Hepatocyte (in vitro differentiated cells): ENCODE measurements at places on chromosomes 7 and 10. TPM values are rescaled to one million over a fixed set of nuclear protein-coding genes. Genes with fewer than 3 reads are reported as not detected.

ARHGEF5 gene
- total RNA-seq = 16.9 and 24.2 TPM in 2 replicates

RADIL gene
- 0.60 and 0.64 TPM in 2 replicates for total RNA-seq

GRCh38 chr7:128389085-128389617 lies 20.6 kb downstream of the IMPDH1 start:
- DNase-seq = no peak

- no peak for DNase-seq
Observed at GRCh38 chr7:42945821-42946626, 13.8 kb downstream of the MRPL32 start.

DNA sequence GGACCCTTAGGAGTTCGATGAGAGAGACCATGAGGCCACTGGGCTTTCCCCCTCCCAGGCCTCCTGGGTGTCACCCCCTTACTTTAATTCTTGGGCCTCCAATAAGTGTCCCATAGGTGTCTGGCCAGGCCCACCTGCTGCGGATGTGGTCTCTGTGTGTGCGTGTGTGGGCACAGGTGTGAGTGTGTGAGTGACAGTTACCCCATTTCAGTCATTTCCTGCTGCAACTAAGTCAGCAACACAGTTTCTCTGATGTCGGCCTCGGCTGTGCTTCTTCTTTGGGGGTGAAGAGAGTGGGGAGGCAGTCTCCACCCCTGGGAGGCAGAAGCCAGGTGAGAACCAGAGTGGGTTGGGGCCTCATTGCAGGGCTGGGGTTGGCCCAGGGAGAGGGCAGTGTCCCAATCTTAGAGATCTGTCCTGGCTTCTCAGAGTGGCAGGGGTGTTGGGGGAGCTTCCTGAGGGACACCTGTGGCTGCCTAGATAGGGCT lies 1.5 kb downstream of the PVRIG start:
- no peak for DNase-seq

- no peak for DNase-seq
Observed at GRCh38 chr7:32507414-32507813, 12.1 kb downstream of the AVL9 start.

- no peak for DNase-seq
Observed at GRCh38 chr10:71229726-71230655, 17.6 kb downstream of the UNC5B start.

DNA sequence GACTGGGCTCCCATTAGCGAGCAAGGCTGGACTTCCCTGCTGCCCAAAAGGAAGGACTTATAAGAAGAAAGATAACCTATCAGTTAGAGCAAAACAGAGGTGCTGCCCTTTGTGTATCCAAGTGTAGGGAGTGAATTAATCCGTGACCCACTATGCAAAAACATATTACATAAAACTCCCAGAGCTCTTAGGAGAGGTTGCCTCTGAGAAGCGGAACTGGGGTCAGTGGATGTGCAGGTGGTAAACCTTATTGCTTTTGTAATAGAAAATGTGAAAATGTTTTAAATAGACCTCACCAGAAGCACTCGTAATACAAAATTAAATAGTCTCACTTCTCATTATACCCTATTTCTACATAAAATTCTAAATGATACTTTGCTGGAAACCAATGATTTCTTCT lies 17.1 kb upstream of the IL6 start:
- no peak for DNase-seq

TAF5 gene
- 6.6 and 6.9 TPM in 2 replicates for total RNA-seq

GRCh38 chr7:68247571-68247970 lies 1250.9 kb downstream of the TYW1 start:
- DNase-seq = no peak

- DNase-seq = no peak
Observed at GRCh38 chr10:112765717-112766235, 184.3 kb upstream of the TCF7L2 start.

GNB2 gene
- total RNA-seq = 99.6 and 111 TPM in 2 replicates

CXCL12 gene
- 41.8 and 43.0 TPM in 2 replicates for total RNA-seq

- no peak for DNase-seq
Observed at GRCh38 chr7:123750389-123751230, 1.8 kb upstream of the WASL start.

DNA sequence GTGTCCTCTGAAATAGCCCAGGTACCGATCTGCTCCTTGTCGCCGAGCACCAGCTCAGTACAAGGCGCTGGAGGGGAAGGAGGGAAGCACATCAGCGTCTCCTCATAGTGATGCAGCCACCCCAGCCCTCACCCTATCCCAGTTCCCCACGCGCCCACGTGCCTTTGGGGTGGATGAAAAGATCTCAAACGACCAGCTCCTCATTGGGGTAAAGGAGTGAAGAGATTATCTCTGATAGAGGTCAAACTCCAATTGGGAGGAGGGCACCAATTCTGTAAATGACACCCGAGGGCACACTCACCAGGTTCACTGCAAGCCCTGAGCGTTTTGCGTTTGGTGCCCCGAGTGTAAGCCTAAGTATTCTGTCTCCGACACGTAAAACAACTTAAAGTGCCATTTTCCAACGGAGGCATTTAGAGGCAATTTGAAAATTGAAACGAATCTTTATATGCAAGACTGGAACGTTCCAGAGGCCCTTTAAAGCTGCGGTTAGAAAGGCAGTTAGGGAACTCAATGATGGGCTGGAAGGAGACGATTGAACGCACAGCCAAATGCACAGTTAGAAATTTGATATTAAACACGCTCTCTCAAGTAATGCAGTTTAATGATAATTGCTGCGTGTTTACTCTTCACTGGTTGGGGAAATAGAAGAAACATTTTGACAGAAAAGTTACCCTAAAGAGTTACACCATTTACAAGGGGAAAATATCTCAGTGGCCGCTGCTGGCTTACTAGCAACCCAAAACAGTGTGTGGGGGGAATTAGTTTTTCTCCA lies 8.9 kb upstream of the EMX2 start:
- no peak for DNase-seq

- DNase-seq = no peak
Observed at GRCh38 chr10:49068672-49069217, 46.6 kb downstream of the VSTM4 start.

GRCh38 chr10:20017961-20018360 lies 201.7 kb downstream of the PLXDC2 start:
- DNase-seq = no peak

EPHB4 gene
- 57.9 and 61.1 TPM in 2 replicates for total RNA-seq

GRCh38 chr10:125147971-125148439 lies 12.4 kb downstream of the CTBP2 start:
- DNase-seq = peak; percentile 57

DNA sequence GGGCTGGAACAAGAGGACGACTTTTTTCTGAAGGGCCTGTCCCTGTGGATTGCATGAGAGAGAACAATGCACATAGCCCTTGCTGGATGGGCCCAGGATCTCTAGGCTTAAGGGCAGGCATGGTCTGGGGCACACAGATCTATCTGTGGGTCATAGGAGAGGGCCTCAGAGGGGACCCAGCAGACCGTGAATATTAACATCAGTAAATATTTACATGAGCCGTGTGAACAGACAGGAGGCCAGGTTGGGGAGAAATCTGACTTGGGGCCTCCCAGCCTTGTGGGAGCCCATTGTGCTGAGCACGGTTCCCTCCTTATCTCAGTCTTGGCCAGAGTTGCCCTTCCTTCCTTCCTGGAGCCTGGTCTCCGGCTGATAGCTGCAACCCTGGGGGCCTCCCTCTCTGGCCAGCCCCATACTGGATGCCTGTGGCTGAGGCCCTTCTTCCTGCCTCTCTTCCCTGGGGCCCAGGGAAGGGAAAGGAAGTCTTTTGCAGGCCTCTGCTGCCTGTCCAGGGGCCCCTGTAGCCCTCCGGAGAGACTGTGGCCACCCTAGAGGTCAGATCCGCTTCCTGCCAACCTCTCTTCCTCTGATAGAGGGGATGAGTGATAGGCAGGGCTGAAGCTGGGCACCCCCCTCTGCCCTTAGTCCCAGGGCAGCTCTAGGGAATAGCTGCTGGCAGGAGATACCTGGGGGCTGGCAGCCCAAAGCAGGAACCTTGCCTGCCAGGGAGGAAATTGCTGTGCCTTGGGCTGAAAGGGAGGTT lies 44.5 kb upstream of the TRIM8 start:
- peak; percentile 80 for DNase-seq

GRCh38 chr7:5526100-5526905 lies 102.7 kb upstream of the TNRC18 start:
- peak; percentile 68 for DNase-seq

DNA sequence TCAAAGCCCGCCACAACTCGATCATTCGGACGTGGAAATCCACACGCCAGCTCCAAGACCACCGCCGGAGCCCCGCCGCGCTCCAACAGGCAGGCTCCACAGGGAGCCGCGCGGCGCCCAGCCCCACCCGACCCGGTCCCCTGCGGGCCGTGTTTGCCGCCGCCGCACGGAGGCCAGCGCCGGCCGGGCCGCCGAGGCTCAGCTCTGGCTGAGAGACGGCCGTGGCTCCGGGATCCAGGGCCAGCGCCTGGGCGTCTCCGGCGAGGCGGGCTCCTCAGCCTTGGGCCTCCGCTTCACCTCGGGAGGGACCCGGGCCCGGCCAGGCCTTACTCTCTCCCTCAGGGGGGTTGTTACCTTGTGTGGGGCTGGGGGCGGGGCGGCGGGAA lies 333 bp downstream of the SMNDC1 start:
- DNase-seq = peak; percentile 68

GRCh38 chr10:119211625-119212441 lies 4.5 kb downstream of the GRK5 start:
- DNase-seq = no peak

DNA sequence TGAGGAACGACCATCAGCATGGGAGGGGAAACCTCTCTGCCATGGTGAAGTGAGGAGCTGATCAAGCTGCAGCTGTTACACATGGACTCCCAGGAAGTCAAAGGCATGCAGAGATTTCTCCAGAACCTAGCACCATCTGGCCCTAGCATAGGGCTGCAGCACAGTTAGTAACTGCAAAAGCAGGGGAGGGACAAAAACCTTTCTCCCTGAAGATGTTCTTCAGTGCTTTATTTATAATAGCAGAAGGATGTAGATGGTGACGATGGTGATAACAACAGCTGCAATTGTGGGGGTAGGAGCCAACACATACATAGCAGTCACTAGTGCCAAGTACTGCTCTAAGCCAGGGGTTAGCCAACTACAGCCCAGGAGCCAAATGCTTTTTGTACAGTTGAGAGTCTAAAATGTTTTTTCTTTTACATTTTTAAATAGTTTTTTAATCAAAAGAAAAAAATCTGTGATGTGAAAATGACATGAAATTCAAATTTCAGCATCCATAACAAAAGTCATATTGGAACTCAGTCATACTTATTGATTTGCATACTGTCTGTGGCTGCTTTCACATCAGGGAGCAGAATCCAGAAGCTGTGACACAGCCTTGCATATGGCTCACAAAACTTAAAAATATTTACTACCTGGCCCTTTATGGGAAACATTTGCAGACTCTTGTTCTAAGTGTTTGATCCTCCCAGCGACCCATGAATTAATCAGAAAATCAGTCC lies 299.5 kb downstream of the ELMO1 start:
- no peak for DNase-seq

FAM185A gene
- total RNA-seq = 9.2 and 16.0 TPM in 2 replicates

HOXA11 gene
- 6.4 and 9.6 TPM in 2 replicates for total RNA-seq

OR2A7 gene
- 3.3 and 6.2 TPM in 2 replicates for total RNA-seq

DNA sequence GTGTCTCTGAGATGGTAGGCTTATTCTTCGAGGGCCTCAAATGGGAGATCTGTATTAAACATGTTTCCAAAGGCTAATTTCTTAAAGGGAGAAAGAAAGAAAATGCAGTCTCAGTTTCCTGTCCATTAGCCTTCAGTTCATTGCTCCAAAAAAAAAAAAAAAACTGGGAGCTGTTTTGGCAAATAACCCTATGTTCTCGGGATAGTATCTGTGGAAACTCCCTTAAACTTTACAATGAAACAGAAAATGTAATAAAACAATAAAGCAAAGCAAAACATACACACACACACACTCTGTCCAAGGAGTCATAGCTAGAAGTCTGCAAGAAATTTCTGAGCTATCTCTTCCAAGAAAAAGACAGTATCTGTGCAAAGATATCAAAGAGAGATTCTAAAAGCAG lies 172.5 kb upstream of the CELF2 start:
- no peak for DNase-seq

DNA sequence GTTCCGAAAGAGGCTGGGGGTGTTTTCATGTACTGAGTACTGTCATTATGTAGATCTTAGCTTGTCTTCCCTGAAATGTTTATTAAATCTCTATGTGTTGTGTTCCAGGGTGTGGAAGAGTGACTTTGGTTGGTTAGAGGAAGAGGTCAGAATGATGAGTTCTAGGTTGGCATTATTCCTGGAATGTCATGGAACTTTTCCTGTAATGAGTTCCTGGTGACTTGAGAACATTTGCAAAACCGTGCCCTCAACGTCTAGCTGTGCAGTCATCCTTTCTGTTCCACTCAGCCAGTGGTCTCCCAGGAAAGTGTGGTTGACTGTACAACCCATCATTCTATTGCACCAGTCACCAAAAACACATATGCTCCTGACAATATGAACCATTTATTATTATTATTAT lies 129.6 kb downstream of the BICC1 start:
- DNase-seq = no peak

GRCh38 chr7:5390918-5391317 lies 32.7 kb downstream of the TNRC18 start:
- DNase-seq = no peak

DNA sequence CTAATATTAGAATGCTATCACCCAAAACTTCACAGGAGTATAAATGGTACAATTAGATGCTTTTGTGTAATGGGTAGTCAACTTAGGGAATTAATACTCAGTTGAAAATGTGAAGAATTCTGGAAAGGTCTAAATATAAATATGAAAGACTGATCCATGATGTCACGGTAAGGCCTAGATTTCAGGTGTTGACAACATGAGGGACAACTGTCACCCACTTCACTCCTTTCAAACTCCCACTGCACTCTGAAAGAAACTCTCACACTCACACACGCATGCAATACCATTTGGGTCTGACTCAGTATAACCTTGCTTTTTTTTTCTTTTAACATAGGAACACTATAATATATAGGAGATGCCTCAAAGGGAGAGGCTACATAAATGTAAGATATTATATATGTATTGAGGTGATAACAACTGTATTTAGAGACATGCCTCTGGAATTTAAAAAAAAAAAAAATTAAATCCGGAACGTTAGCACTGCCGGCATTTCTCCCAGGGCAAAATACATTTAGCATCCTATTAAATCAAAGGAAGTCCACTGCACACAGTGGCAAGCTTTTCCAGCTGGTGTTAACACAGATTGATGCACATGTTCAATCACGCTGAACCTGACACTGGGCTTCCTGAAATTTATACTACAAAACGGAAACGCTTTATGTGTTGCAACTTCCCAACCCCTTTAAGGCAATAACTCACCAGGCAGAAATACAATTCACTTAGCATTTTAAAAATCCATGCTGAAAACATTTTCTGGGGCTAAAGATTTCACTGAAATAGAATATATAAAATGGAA lies 74.9 kb downstream of the RSU1 start:
- DNase-seq = no peak

- DNase-seq = no peak
Observed at GRCh38 chr10:29951441-29951931, 107.9 kb downstream of the JCAD start.

ATOH7 gene
- 0.17 TPM in 1 of 2 replicates, not detected in the other for total RNA-seq

- DNase-seq = no peak
Observed at GRCh38 chr7:80732630-80733029, 94.2 kb downstream of the CD36 start.

CHAT gene
- total RNA-seq = 0.27 TPM in 1 of 2 replicates, not detected in the other
